Naive B cell (primary cell): ENCODE measurements at places on chromosomes 3 and 15. TPM values are rescaled to one million over a fixed set of nuclear protein-coding genes. Genes with fewer than 3 reads are reported as not detected.
A peak's percentile ranks its signal among the peaks of the same experiment; 100 is the strongest.

DNA sequence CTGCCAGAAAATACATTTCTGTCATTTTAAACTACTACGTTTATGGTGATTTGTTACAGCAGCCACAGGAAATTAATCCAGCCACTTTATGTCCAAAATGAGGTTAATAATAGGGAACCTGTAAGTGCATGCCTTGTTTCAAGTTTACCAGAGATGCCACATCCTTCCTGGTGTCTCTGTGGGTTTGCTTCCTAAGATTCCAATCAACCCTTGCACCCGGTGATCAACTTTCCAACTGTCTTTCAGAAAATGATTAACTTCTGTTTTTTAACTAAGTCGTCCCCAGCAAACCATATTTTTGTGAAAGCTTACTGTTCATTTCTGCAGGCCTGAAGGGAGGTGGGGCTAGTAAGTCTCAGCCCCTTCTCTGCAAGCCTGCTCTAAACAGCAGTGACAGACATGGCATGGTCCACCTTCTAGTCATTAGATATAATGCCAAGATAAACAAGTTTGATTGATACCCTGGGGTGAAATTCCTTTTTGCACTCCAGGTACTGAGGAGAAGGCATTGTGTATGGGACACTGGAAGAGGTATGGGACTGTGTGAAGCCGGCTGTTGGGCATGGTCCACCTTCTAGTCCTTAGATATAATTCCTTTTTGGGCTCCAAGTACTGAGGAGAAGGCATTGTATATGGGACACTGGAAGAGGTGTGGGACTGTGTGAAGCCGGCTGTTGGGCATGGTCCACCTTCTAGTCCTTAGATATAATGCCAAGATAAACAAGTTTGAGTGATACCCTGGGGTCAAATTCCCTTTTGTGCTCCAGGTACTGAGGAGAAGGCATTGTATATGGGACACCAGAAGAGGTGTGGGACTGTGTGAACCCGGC, 11.1 kb upstream of the TMC3 start:
- DNase-seq = no peak
- no peak overlapping the region for H3K27ac ChIP-seq
- peaks cover 8% of the 10 kb centered on the region for H3K27me3 ChIP-seq
- no peak overlapping the region for H3K4me3 ChIP-seq

- no peak overlapping the region for H3K4me3 ChIP-seq
- no peaks in the 10 kb centered on the region for H3K27me3 ChIP-seq
- peak overlapping the region; percentile 13 for H3K27ac ChIP-seq
- H3K4me1 ChIP-seq = peaks cover 15% of the 10 kb centered on the region
Observed at GRCh38 chr15:30953731-30954378, 37.6 kb downstream of the MTMR10 start.

PLSCR4 gene
- not detected for polyA plus RNA-seq

DNA sequence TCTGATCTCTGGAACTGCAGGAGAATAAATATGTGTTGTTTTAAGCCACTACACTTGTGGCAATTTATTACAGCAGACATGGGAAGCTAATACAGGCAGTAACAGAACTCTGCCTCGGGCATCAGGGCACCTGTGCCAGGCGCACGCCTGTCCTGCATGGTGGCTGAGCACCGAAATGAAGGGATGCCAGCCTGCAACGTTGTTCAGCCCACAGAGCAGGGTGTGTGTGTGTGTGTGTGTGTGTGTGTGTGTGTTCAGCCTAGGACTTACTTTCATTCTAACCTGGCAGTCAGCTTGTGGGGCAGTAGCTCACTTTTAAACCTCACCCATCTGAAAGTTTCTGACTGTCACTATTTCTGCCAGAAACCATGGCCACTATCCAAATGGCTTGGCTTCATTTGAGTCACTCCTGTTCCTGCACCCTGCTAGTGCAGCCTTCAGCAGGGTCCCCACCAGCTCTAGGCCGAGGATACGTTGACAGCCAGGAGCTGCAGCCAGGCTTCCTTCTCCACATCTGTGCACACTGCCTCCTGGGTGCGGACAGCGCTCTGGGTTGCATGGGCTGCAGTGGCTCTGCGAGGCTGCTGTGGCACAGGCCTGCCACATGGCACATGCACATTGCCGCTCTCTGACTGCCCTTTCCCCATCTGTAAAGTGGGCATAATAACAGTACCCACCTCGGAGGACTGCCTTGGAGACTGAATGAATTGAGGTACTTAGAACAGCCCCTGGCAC, 4.5 kb downstream of the UROC1 start:
- no peak overlapping the region for H3K4me3 ChIP-seq
- no peaks in the 10 kb centered on the region for H3K27me3 ChIP-seq
- no peaks in the 10 kb centered on the region for H3K4me1 ChIP-seq
- no peak for DNase-seq
- no peak overlapping the region for H3K27ac ChIP-seq

DNA sequence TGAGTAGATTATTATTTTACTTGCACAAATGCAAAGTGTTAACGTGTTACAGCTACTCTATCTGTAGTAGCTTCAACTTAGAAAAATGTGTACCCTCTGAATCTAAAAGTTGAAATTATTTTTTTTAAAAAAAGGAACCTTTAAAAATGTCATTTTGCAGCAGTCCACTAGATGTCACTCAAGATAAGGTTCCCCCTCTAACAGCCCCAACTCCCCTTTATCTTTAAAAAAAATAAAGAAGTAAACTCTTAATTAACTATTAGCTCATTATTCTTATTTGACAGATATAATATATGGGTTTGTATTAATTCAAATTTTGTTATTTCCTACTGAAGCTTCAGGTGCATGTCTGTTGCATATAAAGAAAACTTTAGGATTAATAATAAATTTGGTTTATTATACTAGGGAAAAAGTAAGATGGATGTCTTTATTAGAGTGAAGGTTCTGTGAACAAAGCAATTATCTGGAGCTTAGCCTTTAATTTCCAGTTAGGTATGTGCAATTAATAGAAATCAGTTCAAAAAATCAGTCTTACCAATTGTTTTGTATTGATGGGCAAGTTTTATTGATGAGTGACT, 288.5 kb downstream of the VGLL3 start:
- H3K4me3 ChIP-seq = no peak overlapping the region
- no peaks in the 10 kb centered on the region for H3K36me3 ChIP-seq
- no peaks in the 10 kb centered on the region for H3K27me3 ChIP-seq
- H3K4me1 ChIP-seq = no peaks in the 10 kb centered on the region
- H3K27ac ChIP-seq = no peak overlapping the region

- H3K36me3 ChIP-seq = no peaks in the 10 kb centered on the region
- no peak overlapping the region for H3K4me3 ChIP-seq
- H3K27ac ChIP-seq = no peak overlapping the region
- DNase-seq = no peak
- peaks cover 8% of the 10 kb centered on the region for H3K27me3 ChIP-seq
Observed at GRCh38 chr3:129352045-129352444, 73.4 kb downstream of the HMCES start.

SLC51B gene
- polyA plus RNA-seq = not detected

SLC35A5 gene
- polyA plus RNA-seq = 21.2 TPM

GP5 gene
- 0.21 TPM for polyA plus RNA-seq

DNA sequence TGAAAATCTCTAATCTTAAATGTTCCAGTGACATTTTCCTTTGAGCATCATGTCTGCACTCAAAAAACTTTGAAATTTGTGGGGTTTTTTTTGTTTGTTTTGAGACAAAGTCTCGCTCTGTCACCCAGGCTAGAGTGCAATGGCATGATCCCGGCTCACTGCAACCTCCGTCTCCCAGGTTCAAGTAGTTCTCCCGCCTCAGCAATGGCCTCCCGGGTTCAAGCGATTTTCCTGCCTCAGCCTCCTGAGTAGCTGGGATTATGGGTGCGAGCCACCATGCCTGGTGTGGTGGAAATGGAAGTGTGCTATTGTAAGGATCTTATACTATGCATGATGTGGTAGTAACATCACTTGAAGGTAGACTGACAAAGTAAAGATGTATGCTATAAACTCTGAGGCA, 42.5 kb downstream of the TKT start:
- no peaks in the 10 kb centered on the region for H3K27me3 ChIP-seq
- no peak overlapping the region for H3K27ac ChIP-seq
- peaks cover 9% of the 10 kb centered on the region for H3K4me1 ChIP-seq
- H3K36me3 ChIP-seq = no peaks in the 10 kb centered on the region

- peak; percentile 13 for DNase-seq
- no peaks in the 10 kb centered on the region for H3K36me3 ChIP-seq
- no peak overlapping the region for H3K27ac ChIP-seq
- peak overlapping the region; percentile 52 for H3K4me3 ChIP-seq
- H3K4me1 ChIP-seq = peaks cover 8% of the 10 kb centered on the region
- peaks cover 67% of the 10 kb centered on the region for H3K27me3 ChIP-seq
Observed at GRCh38 chr15:68843425-68844311, 23.0 kb upstream of the ANP32A start.

- no peak for DNase-seq
- H3K4me3 ChIP-seq = no peak overlapping the region
- no peaks in the 10 kb centered on the region for H3K36me3 ChIP-seq
- no peaks in the 10 kb centered on the region for H3K4me1 ChIP-seq
- no peak overlapping the region for H3K27ac ChIP-seq
Observed at GRCh38 chr3:36060950-36061349, 319.4 kb upstream of the STAC start.

GRCh38 chr3:113219605-113220300, 8.4 kb downstream of the BOC start:
- no peak overlapping the region for H3K27ac ChIP-seq
- DNase-seq = no peak
- H3K4me1 ChIP-seq = peaks cover 9% of the 10 kb centered on the region
- no peaks in the 10 kb centered on the region for H3K36me3 ChIP-seq

DNA sequence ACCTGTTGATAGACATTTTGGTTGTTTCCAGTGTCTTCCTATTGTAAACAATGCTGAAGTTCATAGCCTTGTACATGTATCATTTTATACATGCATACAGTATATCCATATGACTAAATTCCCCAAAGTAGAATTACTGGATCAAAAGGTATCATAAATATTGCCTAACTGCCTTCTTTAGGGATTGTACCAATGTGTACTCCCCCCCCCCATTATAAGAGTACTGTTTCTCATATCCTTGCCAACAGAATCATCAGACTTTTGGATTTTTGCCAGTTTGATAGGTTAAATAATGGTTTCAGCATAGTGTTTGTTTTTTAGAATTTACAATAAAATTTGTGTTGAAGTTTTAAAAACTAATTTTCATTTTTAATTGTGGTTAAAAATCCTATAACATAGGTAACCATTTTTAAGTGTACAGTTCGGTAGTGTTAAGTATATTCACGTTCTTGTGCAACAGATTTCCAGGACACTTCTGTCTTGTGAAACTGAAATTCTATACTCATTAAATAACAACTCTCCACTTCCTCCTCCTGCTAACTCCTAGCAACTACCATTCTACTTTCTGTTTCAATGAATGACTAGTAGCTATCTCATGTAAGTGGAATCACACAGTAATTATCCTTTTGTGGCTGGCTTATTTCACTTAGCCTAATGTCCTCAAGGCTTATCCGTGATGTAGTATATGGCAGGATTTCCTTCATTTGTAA, 30.8 kb upstream of the MAP3K13 start:
- no peaks in the 10 kb centered on the region for H3K27me3 ChIP-seq
- H3K4me3 ChIP-seq = peak overlapping the region; percentile 38
- H3K27ac ChIP-seq = peak overlapping the region; percentile 6
- H3K36me3 ChIP-seq = no peaks in the 10 kb centered on the region
- peak; percentile 18 for DNase-seq
- peaks cover 11% of the 10 kb centered on the region for H3K4me1 ChIP-seq

DNA sequence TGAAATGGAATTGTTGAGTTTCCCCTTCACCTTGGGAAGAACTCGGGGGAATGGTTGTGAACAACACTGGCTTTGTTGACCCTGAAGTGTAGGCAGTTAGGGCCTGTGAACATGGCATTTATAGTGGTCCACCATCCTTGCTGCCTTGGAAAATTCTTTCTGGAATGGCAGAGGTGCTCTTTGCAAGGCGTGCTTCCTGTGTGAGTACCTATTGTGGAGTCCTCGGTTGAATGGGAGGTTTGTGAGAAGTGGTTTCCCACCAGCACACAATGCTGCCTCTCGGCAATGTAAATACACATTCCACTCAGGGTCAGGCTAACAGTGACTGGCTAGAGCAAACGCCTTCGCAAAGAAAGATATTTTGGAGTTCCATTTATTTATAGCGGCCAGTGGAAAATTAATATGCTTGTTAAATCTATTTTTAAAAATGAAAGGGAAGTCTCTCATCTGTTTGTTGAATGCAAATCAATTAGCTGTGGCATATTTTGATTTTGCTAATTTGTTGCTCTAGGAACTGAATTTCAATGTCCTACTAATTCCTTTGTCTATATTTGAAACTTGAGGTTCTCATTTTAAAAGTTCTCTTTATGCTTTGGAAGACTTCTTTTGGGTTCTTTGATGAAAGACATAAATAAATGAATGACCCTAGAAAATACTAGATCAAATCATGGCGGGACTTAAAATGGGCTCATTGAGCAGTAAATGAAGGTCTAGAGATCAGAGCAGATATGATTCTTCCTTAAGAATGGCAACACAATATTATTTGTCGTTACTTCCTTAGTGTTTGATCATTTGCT, 59.5 kb downstream of the FNDC3B start:
- H3K36me3 ChIP-seq = no peaks in the 10 kb centered on the region
- peaks cover 68% of the 10 kb centered on the region for H3K27me3 ChIP-seq
- no peak for DNase-seq
- H3K4me3 ChIP-seq = no peak overlapping the region
- no peak overlapping the region for H3K27ac ChIP-seq

NDN gene
- polyA plus RNA-seq = not detected

- no peaks in the 10 kb centered on the region for H3K27me3 ChIP-seq
- peaks cover 1% of the 10 kb centered on the region for H3K4me1 ChIP-seq
- H3K27ac ChIP-seq = no peak overlapping the region
- H3K4me3 ChIP-seq = no peak overlapping the region
- DNase-seq = no peak
Observed at GRCh38 chr3:25462495-25462894, 34.4 kb downstream of the RARB start.

NOX5 gene
- not detected for polyA plus RNA-seq

CLASP2 gene
- 10.2 TPM for polyA plus RNA-seq

DNA sequence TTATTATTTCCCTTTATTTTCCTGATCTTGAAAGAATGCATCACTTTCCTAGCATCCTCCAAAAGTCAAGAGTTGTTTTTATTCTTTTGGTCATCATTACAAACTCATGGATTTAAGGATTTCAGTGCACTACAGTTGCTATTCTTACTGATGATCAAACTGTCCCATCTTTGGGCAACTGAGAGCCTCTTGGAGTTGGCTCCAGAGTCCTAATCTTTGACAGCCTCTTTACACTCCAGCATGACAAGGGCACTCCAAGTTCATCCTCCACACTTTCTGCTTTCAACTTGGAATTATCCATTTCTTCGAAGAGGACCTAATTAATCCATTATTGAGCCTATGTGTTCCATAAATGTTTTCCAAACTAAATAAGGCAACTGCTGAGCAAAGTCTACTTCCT, 5.7 kb downstream of the UACA start:
- H3K27me3 ChIP-seq = peaks cover 23% of the 10 kb centered on the region
- DNase-seq = no peak
- H3K4me3 ChIP-seq = no peak overlapping the region
- peaks cover 15% of the 10 kb centered on the region for H3K4me1 ChIP-seq
- H3K27ac ChIP-seq = no peak overlapping the region
- H3K36me3 ChIP-seq = no peaks in the 10 kb centered on the region

GRCh38 chr3:58055314-58055713, 47.1 kb downstream of the FLNB start:
- DNase-seq = no peak
- H3K4me3 ChIP-seq = no peak overlapping the region
- peak overlapping the region; percentile 5 for H3K27ac ChIP-seq
- no peaks in the 10 kb centered on the region for H3K36me3 ChIP-seq
- no peaks in the 10 kb centered on the region for H3K27me3 ChIP-seq

GRCh38 chr15:69526081-69527061, 73.8 kb downstream of the RPLP1 start:
- no peak for DNase-seq
- no peaks in the 10 kb centered on the region for H3K36me3 ChIP-seq
- H3K4me3 ChIP-seq = no peak overlapping the region
- H3K27ac ChIP-seq = no peak overlapping the region
- H3K27me3 ChIP-seq = peaks cover 14% of the 10 kb centered on the region

GRCh38 chr3:14186854-14187458, 8.3 kb downstream of the LSM3 start:
- peaks cover 35% of the 10 kb centered on the region for H3K4me1 ChIP-seq
- no peak overlapping the region for H3K27ac ChIP-seq
- no peak for DNase-seq
- H3K4me3 ChIP-seq = no peak overlapping the region
